Spinal cord (tissue), 10 donors: ENCODE measurements at places on chromosomes 6 and 20. TPM values are rescaled to one million over a fixed set of nuclear protein-coding genes. Genes with fewer than 3 reads are reported as not detected.

Gene PSORS1C2
- total RNA-seq = not detected

Gene CGA
- 10.0 TPM for total RNA-seq

Gene L3MBTL3
- 17.2 TPM for total RNA-seq

Gene SEC23B
- 61.3 TPM for total RNA-seq

Gene CLIC5
- 5.1 TPM for total RNA-seq

Gene COX4I2
- 5.4 TPM for total RNA-seq

Gene THEMIS
- 0.10 TPM for total RNA-seq

Gene MAFB
- total RNA-seq = 7.3 TPM

Gene PRKN
- total RNA-seq = 7.9 TPM

Gene GNRH2
- total RNA-seq = not detected

Gene CSTF1
- 36.0 TPM for total RNA-seq

Gene EBF4
- 17.4 TPM for total RNA-seq

Gene LHFPL5
- 0.44 TPM for total RNA-seq

Gene C6orf52
- 7.1 TPM for total RNA-seq
